ENCODE measurements at places on chromosomes 7 and 10.

- no peak for DNase-seq
Observed at GRCh38 chr10:129891806-129892205, 72.3 kb downstream of the EBF3 start.

DNA sequence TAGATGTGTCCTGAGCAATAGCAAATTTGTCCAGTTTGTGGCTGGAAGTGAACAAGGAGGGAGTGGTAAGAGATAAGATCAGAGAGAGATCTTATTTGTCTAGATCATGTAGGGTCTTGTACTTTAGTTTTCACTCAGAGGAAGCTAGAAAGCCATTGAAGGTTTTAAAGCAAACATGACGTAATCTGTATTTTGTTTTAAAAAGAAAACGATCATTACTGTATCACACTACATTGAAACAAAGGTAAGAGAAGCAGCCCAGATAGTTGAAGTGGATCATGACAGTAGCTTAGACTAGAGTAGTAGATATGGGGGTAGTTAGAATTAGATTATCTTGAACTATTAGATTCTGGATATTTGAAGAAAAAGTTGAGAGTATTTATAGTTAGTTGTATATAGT, 23.6 kb upstream of the ZNF804B start:
- no peak for DNase-seq

- no peak for DNase-seq
Observed at GRCh38 chr7:147308539-147308938, 1191.9 kb downstream of the CNTNAP2 start.

DNA sequence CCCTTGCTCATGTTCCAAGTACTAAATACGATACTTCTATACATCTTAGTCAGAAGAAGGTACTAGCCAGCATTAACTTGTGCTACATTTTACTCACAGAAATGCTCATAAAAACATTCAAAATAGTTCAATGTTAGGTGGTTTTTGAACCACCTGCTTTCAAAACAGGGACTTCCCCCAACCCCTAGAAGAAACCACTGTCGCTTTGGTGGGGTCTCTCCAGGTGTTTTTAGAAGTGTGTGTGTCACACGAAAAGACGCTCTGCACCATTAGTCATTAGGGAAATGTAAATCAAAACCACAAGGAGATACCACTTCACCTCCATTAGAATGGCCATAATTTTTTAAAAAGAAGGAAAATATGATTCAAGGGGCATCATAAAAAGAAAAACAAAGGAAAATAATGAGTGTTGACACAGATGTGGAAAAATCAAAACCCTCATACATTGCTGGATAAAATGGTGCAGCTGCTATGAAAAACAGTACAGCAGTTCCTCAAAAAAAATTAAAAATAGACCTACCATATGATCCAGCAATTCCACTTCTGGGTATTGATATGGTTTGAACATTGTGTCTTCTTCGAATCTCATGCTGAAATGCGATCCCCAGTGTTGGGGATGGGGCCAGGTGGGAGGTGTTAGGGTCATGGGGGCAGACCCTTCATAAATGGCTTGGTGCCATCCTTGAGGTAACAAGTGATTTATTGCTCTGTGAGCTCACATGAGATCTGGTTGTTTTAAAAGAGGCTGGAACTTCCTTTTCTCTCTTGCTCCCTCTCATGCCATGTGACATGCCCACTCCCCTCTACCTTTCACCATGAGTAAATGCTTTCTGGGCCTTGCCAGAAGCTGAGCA, 74.2 kb downstream of the MALSU1 start:
- DNase-seq = no peak

DNA sequence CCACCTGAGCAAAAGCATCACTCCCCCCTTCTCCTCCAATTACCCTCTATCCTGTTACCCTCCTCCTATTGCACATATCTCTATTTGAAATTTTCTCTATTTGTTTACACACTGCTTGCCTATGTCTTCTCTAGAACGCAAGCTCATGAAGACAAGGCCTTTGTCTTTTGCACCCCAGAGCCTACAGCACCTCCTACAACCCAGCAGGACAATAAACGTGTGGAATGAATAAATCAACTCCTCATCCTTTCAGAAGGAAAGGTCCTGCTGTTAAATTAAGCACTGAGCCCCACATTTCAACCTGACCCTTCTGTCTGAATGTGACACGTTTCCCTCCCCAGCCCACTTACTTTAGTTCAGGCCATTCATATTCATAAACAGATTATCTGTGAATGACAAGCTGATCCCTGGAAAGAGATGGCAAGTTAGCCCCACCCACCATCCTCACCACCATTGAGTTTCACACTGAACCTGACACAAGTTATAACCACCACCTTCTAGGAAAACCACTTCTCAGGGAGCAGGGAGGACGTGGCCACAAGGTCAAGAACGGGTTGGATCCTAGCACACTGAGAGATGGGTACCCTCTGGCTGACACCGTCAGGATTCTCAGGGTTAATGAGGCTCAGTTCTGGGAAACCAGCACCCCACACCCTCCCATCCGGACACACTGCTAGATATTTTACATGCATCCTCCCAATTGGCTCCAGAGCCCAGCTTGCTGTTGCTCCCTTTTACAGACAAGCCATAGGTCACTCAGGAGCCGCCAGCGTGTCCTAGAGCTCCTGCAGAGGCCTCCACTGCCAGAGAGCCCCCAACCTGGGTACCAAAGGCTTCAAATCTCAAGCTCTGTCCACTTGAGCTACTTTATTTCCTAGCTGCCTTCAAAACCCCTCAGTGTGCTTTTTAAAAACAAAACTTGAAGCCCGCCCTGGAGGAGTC, 934 bp downstream of the PRTFDC1 start:
- no peak for DNase-seq

DNA sequence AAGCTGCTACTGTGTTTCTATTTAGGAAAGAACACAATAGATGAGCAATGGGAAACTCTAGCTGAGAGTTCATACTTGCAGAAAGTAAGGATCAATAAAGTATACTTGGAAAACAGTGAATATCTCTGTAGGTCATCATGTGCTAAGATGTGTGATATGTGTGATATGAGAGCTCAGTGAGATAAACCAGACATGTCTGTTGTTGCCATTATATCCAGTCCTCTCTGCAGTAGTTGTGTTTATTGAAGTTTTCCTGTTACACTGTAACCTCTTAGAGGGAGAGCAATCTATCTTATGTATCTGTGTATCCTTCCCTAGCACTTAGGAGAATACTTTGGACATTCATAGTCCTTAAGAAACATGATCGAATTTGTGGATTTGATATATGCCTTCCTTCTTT, 19.1 kb downstream of the TRUB1 start:
- DNase-seq = no peak

DNA sequence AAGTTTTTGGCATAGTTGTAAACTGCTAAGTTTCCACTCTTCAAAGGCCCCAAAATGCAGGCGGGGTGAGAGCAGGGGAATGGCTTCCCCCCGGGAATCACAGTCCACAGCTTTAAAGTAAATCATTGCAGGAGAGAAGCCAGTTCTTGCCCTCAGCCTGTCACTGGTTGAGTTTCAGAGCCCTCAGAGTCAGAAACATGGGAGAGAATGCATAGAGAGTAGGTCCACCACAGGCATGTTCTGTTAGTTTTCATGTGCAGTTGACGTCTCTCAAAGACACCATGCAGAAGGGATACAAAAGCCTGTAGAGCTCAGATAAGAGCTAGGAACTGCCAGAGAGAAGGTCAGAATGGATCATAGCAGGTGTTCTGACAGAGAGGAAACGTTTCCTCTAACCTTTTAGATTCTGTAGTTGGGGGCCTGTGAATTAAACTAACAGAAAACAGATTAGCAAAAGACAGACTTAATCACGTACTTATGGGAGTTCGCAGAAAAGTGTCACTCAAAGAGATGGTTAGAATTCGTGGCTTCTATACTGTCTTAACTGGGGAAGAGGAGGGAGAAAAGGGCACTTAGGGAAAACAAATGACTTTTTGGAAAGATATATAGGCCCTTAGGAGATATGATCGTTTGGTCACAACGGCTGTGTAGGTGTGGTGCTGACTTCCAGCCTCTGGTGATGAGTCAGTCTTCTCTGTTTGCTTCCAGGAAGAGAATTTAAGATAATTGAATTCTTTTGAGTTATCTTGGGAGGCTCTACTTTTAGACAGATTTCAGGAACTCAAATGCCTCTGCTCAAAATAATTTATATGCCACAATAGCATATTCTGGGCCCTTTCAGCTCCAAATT, 48.0 kb upstream of the MSRB2 start:
- DNase-seq = no peak

DNA sequence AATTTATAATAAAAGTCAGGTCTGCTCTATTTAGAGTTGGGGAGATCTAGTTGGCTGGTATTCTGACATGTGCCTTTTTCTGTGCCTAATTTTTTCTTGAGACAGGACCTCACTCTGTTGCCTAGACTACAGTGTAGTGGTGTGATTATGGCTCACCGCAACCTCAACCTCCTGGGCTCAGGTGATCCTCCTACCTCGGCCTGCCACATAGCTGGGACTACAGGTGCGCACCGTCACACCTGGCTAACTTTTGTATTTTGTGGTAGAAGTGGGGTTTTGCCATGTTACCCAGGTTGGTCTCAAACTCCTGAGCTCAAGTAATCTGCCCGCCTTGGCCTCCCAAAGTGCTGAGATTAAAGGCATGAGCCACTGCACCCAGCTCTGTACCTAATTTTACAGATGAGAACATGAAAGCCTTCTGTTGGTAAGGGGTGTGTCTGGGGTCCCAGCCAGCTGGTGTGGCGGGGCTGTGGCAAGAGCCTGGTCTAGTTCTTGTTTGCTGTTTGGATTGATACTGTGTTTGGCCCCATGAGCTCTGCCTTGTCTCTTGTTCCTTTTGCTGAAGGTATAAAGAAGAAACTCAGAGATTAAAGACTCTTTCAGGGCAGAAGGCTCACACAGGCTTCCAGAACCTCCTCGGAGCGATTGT, 31.4 kb downstream of the POR start:
- DNase-seq = no peak

- no peak for DNase-seq
Observed at GRCh38 chr7:74174606-74175082, 488 bp downstream of the EIF4H start.

DNA sequence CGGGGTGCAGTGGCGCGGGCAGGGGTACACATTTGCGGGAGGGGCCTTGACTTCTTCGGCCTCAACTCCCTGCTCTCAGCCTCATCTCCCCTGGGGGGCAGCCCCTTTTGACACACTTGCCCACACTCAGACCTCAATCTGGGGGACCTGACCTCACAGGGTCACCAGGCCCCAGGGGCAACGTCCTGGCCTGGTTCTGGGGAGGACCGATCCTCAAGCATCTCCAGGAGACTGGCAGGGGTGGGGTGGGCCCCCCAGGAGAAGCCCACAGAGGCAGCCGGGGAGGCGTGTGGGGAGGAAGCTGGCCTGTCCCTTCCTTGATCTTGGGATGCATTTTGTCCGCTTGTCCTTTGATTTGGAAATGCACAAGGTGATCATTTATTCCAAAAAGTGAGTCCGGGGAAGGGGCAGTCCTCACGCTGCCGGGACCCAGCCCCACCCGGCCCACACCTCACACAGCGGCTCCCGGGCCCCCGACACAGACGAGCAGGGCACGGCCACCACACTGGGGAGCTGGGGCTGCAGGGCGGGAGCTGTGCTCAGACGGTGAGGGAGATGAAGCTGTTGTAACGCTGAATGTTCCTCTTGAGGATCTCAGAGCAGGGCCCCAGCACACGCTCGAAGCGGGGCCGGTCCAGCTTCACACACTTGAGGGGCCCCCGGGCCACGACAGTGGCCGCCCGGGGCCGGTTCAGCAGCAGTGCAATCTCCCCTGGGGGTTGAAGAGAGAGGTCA, 30.4 kb upstream of the PDGFA start:
- DNase-seq = no peak

DNA sequence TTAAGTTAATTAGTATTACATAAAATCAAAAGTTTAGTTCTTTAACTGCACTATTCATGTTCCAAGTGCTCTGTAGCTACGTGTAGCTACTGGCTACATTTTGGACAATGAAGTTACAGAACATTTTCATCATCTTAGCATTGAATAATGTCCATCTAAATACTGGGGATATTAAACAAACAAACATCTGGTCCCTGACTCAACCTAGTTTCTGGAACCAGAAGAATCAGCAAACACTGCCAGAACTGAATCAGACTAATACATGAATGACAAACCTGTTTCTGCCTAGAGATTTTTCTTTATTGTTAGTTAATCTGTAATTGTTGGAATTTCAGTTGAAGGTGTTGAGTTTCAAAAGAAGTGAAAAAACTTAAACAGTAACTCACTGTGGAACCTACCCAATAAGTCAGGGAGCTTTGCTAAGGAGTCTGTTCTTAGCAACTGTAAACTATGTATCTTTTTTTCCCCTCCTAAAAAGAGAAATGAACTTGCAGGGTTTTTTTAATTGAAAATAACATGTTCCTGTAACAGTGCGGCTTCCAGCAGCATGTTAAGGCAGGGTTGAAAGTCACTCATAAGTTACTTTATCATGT, 58.3 kb downstream of the CDK13 start:
- no peak for DNase-seq

- DNase-seq = no peak
Observed at GRCh38 chr7:157272351-157273207, 64.2 kb upstream of the DNAJB6 start.

DNA sequence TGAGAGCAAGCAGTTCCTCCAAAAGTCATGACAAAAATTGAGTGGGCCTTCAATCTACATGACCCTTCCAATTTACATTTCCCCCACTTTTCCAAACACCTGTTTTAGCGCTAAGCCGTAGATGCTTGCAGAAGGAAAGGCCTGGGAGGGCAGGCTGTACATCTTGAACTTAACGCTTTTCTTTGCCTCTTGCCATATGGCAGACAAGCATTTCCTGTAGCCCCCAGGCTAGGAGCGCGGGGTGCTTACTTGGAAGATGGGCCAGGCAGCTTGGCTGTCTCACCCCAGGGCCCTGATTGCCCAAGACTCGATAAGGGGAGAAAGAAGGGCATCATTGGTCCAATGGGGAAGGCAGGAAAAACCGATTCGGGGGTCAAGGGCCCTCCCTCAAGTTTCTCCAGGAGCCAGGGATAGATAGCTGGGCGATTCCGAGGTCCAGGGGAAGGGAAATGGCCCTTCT, 1.8 kb downstream of the HOXA10 start:
- DNase-seq = no peak

All from stimulated activated CD4-positive, alpha-beta T cell treated with anti-CD3 and anti-CD28 coated beads, TNF-alpha, amount 100 ng/mL, for 1 hour (primary cell).